ENCODE measurements at places on chromosomes 4 and X.

DNA sequence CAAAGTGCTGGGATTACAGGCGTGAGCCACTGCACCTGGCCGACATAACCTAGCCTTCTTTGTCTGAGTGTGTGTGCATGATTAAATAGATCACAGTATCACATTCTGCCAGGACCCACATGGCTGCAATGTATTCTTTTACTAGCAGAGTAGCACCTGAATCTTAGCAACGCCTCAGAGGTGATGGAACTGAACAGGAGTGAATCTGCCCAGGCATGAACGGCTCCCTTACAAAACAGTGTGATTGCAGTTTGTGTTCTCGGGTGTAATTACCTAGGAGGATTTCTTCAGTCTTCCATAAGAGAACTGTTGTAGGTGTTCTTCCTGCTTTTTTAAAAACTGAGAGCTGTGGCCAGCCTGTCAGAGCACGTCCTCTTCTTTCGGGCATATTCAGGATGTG lies 122.7 kb upstream of the STS start:
- no peak overlapping the region for H3K4me3 ChIP-seq
- H3K27ac ChIP-seq = no peak overlapping the region
- H3K36me3 ChIP-seq = no peaks in the 10 kb centered on the region

- DNase-seq = no peak
- no peaks in the 10 kb centered on the region for H3K4me1 ChIP-seq
- peaks cover 15% of the 10 kb centered on the region for H3K36me3 ChIP-seq
- H3K27ac ChIP-seq = no peak overlapping the region
- no peaks in the 10 kb centered on the region for H3K27me3 ChIP-seq
Observed at GRCh38 chr4:86771141-86771540, 78.0 kb downstream of the SLC10A6 start.

DNA sequence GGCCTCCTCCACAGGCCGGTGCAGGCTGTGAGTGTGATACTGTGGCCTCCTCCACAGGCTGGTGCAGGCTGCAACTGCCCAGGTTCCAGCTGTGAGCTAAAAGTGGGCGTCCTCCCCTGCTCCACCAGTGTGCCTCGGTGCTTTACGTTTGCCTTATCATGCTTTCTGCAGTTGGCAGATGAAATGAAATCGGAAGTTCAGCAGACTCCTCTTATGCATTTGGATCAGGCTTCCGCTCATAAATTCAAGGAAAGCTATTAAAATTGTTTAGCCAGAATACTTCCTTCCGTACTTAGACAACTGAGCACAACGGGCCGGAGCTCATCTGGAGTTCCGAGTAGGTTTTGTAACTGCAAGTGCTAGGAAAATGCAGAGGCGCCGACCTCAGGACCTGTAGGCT lies 12.0 kb downstream of the CYP4V2 start:
- H3K4me3 ChIP-seq = no peak overlapping the region
- H3K36me3 ChIP-seq = no peaks in the 10 kb centered on the region
- H3K27me3 ChIP-seq = no peaks in the 10 kb centered on the region
- no peaks in the 10 kb centered on the region for H3K4me1 ChIP-seq
- peak; percentile 12 for DNase-seq

DNA sequence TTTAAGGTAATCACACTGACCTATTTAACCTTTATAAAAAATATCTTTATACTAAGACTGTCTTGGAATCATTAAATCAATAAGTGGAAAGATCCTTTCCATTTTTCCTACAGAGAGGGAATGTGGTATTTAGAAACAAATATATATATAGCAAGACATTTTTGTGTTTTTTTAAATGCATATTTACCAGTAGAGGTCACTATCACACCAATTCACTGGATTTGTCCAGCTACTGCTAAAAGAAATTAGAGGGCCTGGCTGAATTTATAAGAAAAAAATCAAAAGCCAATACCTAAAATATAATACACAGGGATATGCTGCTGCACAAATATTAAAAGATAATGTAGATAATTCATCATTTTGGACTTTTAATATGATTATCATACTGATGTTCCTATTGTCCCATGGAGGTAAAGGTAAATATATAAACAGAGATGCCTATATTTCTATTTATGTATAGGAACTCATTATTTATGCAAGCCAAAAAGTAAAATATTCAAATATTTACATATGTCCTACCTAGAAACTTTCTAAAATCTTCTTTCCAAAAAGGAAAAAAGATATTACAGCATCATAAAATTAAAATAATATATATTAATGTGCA lies 69.5 kb downstream of the PDE5A start:
- peaks cover 59% of the 10 kb centered on the region for H3K36me3 ChIP-seq
- no peak overlapping the region for H3K4me3 ChIP-seq
- no peaks in the 10 kb centered on the region for H3K27me3 ChIP-seq
- H3K4me1 ChIP-seq = no peaks in the 10 kb centered on the region

- no peak for DNase-seq
- no peaks in the 10 kb centered on the region for H3K36me3 ChIP-seq
Observed at GRCh38 chrX:148534291-148534690, 33.9 kb downstream of the AFF2 start.

All from IMR-90 (cell line).